ENCODE measurements at places on chromosomes 6 and 20.

- no peak for DNase-seq
Measured at GRCh38 chr6:50998905-50999304, 180.2 kb downstream of the TFAP2B start.

DNA sequence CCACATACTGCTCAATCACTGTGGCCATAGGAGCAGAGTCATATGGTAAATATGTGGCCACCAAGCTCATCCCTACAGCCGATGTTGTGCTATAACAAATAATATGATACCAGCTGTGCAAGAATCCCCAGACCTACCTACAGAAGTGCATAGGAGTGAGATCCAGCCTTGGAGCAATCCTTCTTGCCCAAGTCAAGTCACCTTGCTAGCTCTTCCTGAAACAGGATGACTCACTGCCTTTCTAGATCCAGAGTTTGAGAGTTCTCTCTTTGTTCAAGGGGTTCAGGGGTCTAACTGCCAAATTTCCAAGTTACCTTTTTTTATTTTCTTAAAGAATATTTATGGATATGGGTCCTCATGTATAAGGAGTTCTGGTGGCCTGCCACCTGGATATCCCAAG lies 195.7 kb upstream of the MAN1A1 start:
- no peak for DNase-seq

- no peak for DNase-seq
Measured at GRCh38 chr6:159103396-159104162, 58.8 kb upstream of the TAGAP start.

- peak; percentile 85 for DNase-seq
Measured at GRCh38 chr20:44714701-44715498, at the start of gene CCN5. Gene CCN5 (plus strand): TSS chr20:44715369. CDS start chr20:44715391, 22 bp downstream.

- DNase-seq = peak; percentile 77
Measured at GRCh38 chr6:75266716-75267291, 17.8 kb downstream of the TMEM30A start.

DNA sequence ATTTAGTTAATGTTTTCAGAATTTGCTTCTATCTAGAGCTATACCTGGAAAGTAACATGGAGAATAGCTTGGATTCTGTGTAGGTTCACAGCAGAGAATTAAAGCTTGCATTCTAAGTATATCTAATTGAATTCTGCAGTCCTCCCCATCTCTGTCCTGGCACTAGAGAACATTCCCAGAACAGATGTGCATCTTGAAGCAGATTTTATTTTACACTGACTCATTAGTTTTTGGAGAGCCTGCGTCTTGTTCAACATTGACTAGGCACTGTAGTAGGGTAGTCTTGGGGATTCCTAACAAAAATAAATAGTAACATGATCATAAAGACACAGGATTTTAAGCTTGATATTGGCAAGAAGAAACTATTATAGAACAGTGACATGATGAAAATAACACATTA lies 36.2 kb upstream of the BAG2 start:
- peak; percentile 47 for DNase-seq

DNA sequence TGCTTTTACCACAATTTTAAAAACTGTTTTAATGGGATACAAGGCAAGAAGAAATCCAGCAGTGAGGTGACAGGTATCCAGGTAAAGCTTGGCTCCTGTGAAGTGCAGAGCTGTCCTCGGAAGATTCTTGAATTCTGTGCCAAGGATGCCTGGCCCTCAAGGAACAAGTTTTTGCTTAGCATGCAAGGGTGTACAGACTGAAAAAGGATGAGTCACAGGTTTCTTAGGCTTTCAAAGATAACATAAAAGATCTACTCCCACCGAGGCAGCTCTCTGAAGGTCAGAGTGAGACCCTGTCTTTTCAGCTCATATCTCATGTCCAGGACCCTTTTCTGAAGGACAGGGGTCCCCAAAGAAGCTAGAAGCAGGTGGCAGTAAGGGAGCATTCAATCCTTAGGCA lies 83.3 kb downstream of the CHD6 start:
- no peak for DNase-seq

DNA sequence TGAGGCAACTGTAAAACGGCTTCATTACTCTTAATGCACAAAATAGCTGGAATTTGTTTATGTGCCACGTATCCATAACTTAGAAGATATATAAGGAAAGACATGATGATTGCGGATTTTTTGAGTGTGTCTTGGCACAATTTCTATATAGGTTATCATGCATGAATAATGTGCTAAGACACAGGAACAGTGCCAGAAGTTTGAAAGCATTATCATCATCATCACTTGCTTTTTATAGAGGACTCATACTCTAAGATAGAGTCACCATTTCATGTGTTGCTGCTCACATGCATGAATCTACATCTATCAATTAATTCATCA lies 113.4 kb downstream of the ELOVL4 start:
- peak; percentile 3 for DNase-seq

DNA sequence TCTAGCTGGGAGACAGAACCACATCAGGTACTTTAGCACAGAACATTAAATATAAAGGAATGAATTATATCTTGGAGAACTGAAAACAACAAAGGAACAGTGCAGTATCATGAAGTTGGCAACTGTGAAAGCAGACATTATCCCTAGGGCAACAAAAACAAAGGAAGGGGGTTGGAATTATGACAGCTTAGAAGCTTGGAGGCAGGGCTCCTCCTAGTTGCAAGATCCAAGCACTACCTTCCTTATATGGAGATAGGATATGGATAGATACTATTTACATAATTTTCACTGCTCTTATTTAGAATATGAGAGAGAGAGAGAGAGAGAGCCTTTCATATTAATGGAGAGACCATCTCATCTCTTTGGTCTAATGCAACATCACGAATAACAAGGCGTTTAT lies 27.0 kb downstream of the TMEM14A start:
- peak; percentile 9 for DNase-seq

GRCh38 chr6:129923530-129924250 lies 62.6 kb upstream of the TMEM244 start:
- peak; percentile 81 for DNase-seq

GRCh38 chr6:168778201-168778600 lies 337.2 kb downstream of the SMOC2 start:
- peak; percentile 65 for DNase-seq

DNA sequence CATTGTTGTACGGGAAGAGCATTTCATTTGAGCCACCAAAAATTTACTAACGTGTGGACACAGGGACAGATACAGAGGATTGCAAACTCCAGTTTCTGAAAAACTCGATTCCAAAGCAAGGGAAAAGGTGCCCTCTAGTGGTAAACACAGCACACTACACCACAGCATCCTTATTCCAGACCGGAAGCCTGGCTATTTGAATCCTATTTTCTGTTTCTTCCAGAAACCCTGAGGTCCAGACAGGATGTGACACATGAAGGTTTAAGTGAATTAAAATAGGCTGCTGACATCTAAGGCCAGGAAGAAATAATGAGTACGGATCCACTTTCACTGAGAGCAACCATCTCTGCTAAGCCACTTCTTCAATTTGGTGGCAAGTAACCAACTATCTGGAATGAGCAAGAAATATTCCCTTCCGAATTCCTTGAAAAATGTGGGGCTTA lies 31.8 kb upstream of the GMPR start:
- peak; percentile 86 for DNase-seq

GRCh38 chr20:45432294-45432693 lies 16.4 kb downstream of the PIGT start:
- no peak for DNase-seq

GRCh38 chr6:111027219-111027618 lies 45.4 kb downstream of the RPF2 start:
- no peak for DNase-seq

DNA sequence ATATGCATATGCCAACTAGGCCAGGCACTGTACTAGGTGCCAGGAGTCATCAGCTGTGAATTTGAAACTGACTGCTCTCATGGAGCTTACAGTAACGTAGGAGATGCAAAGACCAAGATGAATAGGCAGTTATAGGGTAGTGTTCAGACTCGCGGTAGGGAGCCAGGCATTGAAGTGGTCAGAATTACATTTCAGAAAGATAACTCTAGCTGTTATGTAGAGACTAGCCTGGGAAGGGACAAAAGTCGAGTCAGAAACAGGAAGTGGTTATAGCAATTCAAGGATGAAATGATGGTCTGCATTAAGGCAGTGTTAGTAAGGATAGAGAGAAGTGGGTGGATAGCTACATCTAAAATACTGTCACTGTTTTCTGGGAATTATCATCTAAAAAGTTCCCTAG lies 56.6 kb downstream of the PCMT1 start:
- no peak for DNase-seq
